A549 (cell line): ENCODE measurements at places on chromosomes 2 and 18. TPM values are rescaled to one million over a fixed set of nuclear protein-coding genes. Genes with fewer than 3 reads are reported as not detected.
A peak's percentile ranks its signal among the peaks of the same experiment; 100 is the strongest.

- no peak for DNase-seq
These were observed 124.1 kb downstream of the PARD3B start for GRCh38 chr2:204669382-204669781.

GRCh38 chr2:238418196-238418998 lies 8.3 kb upstream of the ASB1 start:
- no peak for DNase-seq

Gene RPRM
- not detected in 3 replicates for polyA plus RNA-seq

Gene SLC14A1
- polyA plus RNA-seq = not detected in 3 replicates

DNA sequence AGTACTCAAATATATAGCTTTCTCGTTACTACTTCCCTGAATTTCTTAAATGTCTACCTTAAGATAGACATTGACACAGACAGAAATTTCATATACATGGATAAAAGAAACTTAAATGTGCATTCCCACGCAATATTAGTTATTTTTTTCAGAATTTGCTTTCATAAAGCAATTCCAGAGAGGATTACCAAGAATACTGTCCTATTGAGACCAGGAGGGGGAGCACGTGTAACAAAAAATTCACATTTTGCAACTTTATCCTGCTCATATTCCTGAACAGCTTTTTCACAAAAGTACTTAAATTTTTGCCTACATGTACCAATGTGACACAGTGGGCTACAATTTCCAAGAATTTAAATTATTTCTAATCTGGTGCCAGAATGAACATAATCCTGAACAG lies 30.7 kb upstream of the ERCC3 start:
- peak; percentile 63 for DNase-seq

Gene MBOAT2
- polyA plus RNA-seq = 31.1 to 37.3 TPM (median 33.1 TPM) in 3 replicates

DNA sequence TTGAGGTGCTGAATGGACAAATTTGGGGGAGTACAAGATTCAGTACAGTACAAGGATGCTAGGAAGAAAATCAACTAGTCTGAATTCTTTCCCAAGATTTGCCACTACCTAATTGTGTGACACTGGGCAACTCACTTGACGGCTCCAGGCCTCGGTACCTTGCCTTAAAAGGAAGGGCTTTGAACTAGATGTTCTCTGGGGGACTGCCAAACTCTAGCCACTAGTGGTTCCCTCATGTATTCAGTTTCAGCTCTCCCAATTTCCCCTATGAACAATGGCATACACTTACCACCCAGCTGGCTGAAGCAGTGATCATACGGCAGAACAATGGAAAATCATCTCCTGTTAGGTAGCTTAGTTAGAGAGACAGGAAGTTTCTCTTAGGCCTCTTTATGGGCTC lies 73.4 kb downstream of the VWC2L start:
- DNase-seq = no peak

Gene BCL2
- 0.56 to 0.66 TPM (median 0.61 TPM) in 3 replicates for polyA plus RNA-seq

GRCh38 chr18:32371384-32371783 lies 99.3 kb downstream of the GAREM1 start:
- DNase-seq = no peak

Gene CDK15
- not detected in 3 replicates for polyA plus RNA-seq

DNA sequence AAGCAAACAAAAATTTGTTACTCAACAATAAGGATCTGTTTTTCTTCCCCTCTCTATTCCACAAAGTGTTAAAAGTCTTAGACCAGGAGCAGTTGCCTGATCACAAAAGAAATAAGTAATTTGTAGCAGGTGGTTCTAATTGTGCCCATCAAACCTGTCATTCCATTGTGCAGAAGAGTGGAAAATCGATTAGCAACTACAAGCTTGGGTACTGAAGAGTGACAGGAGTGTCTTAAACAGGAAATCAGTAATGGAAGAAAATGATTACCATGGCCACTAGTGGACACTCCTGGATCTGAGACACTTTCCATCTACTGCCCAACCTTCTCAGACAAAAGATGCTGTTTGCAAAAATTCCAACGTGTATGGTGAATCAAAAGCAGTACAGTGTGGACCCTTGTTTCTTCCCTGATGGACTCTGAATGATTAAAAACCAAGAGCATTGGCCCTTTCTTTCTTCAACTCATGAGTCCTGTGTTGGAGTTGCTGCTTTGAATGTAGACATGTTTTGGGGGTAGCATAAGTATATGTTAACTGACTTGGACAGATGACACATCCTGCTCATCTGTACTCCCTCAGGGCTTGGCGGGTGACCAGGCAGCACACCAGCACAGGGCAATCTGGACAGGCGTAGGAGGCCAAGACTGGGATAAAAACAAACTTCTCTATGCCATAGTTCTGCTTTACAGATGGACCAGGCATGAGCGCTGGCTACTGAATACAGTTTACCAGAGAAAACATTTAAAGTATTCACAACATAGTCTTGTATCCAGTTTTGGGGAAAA lies 51.9 kb downstream of the PLA2R1 start:
- DNase-seq = no peak
